ENCODE measurements at places on chromosomes 7 and 10. TPM values are rescaled to one million over a fixed set of nuclear protein-coding genes. Genes with fewer than 3 reads are reported as not detected.

Gene ANXA8L1
- total RNA-seq: 196 TPM

Gene SUN3
- not detected for total RNA-seq

Gene TMEM26
- total RNA-seq: not detected

Gene MINDY4
- total RNA-seq: 2.1 TPM

Gene UROS
- 38.3 TPM for total RNA-seq
